ENCODE measurements at places on chromosomes 4 and X.

DNA sequence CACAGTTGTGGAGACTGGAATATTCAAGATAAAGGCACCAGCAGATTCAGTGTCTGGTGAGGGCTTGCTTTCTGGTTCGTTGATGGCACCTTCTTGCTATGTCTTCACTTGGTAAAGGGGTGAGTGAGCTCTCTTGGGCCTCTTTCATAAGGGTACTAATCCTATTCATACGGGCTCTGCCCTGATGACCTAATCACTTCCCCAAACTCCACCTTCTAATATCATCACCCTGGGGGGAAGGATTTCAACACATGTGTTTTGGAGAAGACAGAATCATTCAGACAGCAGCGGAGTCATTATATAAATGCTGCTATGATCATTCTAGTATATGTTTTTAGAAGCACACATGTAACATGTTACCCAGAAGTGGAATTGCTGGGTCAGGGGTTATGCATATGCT, 295.3 kb upstream of the CTSO start:
- DNase-seq = no peak

GRCh38 chr4:70793626-70794025, 46.1 kb downstream of the GRSF1 start:
- DNase-seq = no peak

- no peak for DNase-seq
Observed at GRCh38 chr4:86185659-86186058, 174.2 kb downstream of the MAPK10 start.

DNA sequence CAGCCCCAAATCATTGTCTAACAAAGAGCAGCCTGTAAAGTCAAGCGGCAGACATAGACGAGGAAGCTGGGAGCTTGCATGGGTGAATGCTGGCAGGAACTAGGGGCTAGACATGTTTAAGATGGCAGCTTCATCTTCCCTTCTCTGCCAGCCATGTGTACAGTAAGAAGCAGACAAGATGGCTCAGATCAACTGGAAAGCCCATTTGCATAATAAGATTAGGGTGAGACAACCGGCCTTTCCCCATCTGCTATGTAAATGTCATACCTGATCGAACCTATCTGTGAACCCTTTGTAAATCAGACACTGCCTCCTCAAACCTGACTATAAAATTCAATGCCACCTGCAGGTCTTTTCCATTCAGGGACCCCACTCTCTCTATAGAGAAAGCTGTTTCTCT, 22.8 kb upstream of the HADH start:
- DNase-seq = no peak

GRCh38 chrX:17433965-17434364, 59.0 kb downstream of the NHS start:
- no peak for DNase-seq

- no peak for DNase-seq
Observed at GRCh38 chrX:7242613-7243012, 94.7 kb upstream of the PUDP start.

DNA sequence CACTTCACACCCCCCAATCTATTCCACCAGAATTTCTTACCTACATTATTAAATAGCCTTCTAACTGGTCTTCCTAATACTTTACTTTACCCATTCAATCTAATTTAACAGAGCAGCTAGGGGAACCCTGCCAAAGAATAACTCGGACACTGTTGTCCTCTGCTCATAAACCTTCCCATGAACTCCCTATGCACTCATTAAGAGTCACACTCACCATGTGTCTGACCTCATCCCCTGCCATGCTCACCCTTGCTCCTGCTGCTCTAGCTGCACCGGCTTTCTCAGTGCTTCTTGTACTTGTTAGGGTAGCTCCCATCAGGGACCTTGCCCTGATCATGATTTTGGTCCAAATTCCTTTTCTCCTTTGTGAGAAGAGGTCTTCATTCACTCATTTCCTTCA, 54.6 kb upstream of the GUCY1A1 start:
- DNase-seq = peak; percentile 4
